ENCODE measurements at places on chromosomes 2 and 18.

GRCh38 chr18:79374408-79375171 lies 21.1 kb upstream of the NFATC1 start:
- DNase-seq: no peak

GRCh38 chr2:240584486-240585031 lies 2.0 kb upstream of the CAPN10 start:
- DNase-seq: no peak

DNA sequence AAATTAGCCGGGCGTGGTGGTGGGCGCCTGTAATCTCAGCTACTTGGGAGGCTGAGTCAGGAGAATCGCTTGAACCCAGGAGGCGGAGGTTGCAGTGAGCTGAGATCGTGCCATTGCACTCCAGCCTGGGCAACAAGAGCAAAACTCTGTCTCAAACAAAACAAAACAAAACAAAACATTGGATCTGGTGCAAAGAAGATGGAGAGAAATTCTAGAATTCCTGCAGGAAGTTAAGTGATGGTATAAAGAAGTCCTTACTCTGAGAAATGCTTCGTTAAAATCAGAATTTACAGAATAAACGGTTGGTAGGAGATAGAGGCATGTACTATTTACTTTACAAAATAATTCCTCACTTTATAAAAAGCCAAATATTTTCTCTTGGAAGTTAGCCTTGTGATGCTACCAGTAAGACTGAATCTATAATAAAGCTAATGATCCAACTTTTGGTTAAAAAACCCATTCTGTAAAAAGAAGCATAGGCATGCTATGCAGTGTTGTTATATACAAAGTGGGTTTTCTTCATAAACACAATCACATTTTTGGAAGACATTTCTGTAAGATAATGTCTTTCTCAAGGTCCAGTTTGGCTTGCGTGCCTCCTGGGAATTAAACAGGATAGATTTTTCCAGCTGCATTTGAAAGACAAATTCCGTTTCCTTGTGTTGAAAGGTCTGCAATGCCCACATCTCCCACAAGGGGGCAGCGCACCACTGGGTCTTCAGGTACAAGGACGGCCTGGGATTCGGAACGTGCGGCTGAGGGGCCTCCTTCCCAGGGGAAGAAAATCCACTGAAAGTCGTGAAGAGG lies 35.6 kb upstream of the PNO1 start:
- DNase-seq: peak; percentile 41

DNA sequence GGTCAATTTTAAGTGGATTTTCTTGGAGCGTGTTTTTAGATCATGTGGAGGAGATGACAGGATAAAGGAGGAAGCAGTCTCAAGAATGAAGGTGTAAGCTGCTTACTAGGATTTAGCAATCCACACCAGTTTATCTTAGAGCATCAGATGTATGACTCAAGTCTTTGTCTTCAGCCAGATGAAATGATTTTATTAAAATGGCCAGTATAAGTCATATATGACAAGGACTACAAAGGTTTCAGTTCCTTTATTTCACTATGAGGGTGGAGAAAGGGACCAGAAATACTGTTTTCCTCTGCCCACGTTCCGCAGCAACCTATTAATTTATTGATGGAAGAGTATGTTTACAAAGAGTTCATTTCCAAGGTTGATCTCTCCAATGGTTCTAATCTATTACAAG lies 970.5 kb upstream of the SLC39A10 start:
- no peak for DNase-seq

GRCh38 chr18:55864281-55864680 lies 276.3 kb upstream of the TCF4 start:
- DNase-seq: no peak

GRCh38 chr2:158776231-158776630 lies 18.9 kb upstream of the DAPL1 start:
- no peak for DNase-seq

DNA sequence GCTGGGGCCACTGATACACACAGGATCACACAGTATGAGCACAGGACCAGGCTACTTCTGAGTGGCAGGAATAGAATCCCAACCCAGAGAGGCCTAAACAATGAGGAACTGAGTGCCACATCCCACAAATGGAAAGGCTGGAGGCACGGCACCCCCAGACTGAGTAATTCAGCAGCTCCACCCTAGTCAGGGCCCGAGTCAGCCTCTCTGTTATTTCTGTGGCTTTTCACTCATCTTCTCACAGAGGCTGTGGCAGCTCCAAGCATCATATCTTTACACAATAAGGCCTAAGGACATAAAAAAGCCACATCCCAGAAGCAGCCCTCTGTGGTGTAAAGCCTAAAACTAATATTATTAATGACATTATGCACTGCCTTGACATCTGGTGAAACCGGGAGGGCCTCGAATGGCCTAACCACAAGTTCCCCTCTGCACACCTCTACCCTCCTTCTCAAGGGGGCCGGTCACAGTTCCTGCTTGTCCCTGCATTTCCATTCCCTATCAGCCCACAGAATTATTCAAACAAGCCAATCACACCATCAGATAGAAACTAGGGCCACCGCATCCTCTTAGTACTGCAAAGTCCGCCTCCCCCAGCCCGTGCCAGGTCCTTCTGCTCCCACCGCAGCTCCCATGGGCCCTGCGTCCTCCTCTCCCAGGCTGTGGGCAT lies 12.5 kb upstream of the MAL start:
- no peak for DNase-seq

DNA sequence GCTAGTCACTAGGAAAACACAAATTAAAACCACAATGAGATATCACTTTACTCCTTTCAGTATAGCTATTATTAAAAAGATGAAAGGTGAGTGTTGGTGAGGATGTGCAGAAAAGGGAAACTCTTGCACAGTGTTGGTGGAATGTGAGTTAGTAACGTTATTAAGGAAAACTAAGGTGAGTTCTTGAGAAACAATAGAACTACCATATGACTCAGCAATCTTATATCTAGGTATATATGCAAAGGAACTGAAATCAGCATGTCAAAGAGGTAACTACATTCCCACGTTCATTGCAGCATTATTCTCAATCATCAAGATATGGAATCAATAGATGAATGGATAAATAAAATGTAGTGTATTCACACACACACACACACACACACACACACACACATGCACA lies 117.3 kb upstream of the HNMT start:
- no peak for DNase-seq

DNA sequence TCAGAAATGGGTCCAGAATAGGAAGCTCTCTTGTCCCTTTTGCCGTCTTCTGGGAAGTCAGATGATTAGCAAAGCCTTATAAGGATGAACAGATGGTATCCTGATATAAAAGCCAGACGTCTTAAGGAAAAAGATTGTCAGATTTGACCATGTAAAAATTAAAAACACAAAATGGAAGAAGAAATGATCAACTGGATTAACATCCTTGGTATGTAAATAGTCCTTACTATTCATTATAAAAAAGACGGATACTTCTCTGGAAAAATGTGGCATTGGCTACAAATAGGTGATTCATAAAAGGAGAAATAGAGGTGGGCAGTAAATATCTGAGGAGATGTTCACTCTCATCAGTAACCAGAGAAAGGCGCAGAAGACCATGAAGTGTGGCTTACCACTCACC lies 33.7 kb upstream of the SCLY start:
- DNase-seq: no peak

DNA sequence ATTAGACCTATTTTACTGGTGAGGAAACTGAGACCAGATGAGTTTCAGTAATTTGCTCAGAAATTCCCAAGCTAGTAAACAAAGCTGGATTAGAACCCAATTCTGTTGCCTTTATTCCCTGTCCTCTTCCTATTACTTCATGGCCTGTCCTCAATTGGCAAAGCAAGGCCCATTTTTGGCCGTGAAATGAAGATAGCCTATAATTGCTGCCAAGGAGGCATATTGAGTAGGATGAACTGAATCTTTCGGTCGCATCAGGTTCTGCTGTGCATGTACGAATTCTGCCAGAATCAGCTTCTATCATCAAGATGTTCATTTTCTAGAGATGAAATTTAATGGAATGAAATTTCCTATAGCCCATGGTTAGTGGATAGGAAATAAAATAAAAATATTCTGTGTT lies 1485.2 kb upstream of the PIK3C3 start:
- DNase-seq: no peak

DNA sequence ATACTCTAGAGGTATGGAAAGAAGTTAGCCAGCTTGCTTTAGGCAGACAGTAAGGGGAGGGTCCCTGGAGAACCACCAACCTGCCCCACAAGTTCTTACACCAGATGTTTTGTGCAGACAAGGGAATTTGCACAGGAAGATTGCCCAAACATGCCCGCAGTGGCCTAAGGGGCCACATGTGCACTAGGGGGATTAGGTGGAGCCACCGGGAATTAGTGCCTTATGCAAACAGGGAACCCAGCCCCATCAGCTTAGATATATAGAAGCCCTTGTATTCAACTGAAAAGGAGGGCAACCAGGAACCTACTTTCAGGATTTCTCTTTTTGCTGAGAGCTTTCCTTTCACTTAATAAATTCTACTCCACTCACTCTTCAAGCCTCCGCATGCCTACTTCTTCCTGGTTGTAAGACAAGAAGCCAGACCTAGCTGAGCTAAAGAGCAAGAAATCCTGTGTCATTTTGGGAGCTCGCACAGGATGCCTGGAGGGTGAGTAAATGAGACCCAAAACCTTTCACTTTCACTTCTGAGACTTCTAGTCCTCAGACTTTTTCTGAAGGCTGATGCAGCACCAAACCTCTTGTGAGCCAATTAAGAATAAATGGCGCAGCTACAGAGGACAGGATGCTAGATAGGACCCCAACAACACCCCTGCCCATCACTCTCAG lies 146.3 kb downstream of the GCA start:
- DNase-seq: no peak

GRCh38 chr18:48441405-48441881 lies 32.3 kb upstream of the ZBTB7C start:
- no peak for DNase-seq

GRCh38 chr2:27765621-27766286 lies 5.8 kb upstream of the MRPL33 start:
- peak; percentile 77 for DNase-seq

- no peak for DNase-seq
These were observed 297.0 kb upstream of the GULP1 start for GRCh38 chr2:187994464-187995331.

DNA sequence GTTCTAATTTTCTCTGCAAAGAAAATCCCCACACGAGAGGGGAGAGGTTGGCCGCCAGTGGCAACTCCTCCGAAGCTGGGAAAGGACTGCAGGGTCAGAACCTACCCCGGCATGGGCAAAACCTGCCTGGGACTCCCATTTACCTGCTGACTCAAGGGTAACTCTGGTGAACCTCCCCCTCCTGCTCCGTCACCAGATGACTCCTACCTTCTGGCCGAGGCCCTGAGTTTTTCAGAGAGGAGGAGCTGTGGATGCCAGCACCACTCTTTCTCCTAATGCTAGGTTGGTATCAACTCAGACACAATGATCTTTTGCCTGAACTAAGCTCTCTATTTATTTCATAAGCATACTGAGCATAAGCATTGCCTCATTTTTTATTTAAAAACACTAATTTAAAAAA lies 96.6 kb downstream of the ALPK2 start:
- DNase-seq: no peak

- no peak for DNase-seq
These were observed 32.8 kb downstream of the PELI1 start for GRCh38 chr2:64111426-64111825.

GRCh38 chr2:67871686-67872412 lies 191.0 kb downstream of the C1D start:
- DNase-seq: no peak

DNA sequence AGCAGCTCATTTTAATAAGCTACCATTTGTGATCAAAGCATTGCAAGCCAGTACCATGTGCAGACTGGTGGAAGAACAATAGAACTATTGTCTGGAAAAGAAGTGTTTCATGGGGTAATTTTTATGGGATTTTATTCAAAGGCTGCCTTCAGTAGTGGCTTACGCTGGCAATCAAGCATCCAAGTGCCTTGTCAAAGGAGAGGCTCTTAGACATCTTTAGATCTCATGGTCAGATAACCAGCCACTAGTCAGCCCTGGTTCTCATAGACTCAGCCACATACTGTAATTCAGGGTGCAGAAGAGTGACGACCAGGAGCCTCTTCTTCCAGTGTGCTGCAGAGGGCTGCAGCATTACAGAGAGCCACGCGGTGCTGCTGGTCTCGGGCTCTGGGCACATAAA lies 98.5 kb upstream of the NOSTRIN start:
- DNase-seq: no peak

DNA sequence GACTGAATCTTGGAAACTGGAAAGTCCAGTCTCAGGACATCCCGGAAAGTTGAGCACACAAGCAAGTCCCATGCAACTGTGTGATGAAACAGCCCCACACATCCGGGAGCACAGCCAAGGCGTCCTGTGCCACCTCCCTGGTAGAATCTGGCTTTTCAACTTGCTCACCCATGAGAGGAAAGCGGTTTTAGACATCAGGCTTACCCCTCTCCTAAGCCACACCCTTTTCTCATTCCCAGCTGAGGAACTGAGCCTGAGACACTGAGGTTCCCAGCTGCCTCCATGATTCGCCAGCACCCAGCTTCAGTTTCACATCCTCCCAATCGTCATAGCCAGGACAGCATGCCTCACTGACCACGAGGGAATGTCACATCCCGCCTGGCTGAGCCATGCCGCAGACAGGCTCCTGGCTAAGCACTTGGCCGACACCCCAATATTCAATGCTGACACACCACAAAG lies 60.3 kb downstream of the STEAP3 start:
- no peak for DNase-seq

- DNase-seq: no peak
These were observed 3.5 kb upstream of the TRAPPC8 start for GRCh38 chr18:31946305-31947046.

DNA sequence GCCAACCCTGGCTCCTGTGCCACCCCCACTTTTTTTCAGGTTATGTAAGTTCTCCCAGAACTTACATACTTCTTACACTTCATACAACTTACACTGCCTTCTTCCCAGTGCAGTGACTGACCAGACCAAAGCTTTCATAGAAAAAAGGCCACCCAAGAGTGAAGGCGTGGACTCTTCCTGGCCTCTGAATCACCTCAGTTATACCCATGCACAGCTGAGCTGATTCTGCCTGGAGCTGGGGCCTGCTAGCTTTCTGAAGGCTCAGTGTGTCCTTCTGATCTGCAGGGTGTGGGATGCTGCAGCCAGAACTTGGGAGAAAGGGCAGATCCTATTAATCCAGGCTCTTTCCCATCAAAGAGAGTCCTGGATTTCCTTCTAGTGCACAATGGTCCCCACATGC lies 216.1 kb downstream of the TTC32 start:
- no peak for DNase-seq

DNA sequence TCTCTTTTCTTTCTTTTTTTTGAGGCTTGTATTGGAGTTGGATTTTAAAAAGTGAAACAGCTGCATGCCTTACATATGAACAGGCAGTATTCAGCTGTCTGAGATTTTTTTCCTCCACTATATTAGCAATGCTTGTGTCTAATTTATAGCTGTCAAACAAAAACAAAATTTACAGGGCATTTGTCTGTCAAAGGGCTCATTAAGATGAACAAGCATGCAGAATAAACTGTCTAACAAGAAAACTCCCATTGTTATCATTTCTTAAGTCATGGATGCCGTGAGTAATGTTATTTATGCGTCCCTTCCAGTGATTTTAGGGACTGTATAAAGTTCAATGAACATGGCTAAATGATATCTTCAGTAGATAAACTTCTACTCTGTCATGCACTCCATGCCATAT lies 674.7 kb downstream of the PLCL1 start:
- DNase-seq: no peak

Measured in left renal cortex interstitium (tissue), 4 donors.